ENCODE measurements at places on chromosomes 7 and 10.

- no peak overlapping the region for H3K4me3 ChIP-seq
- H3K27ac ChIP-seq = no peak overlapping the region
- H3K36me3 ChIP-seq = no peaks in the 10 kb centered on the region
- H3K4me1 ChIP-seq = no peaks in the 10 kb centered on the region
Observed at GRCh38 chr7:134089446-134089845, 37.7 kb upstream of the LRGUK start.

DNA sequence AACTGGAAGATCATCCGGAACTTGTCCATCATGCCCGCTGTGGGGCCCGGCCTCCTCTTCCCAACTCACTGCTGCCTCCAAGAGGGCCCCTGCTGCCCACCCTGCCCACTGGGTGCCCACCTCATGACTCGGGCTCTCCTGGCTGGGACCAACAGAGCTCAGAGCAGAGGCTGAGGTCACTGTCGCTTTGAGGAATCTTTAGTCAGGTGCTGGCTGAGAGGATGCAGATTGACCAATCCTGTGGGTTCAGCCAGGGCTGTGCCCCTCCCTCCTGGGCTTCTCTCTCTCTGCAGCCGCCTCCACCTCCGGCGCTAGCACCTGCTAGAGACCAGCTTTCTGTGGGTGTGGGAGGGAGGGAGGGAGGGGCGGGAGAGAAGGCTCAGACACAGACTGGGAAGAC is at the start of gene CALHM1:
Gene CALHM1, minus strand, starts transcription at position 181 of the 400 bp plus-strand sequence. Its CDS starts 149 bp downstream, at position 32.
- H3K4me1 ChIP-seq = peaks cover 22% of the 10 kb centered on the region
- no peak within 1 kb of the TSS for H3K27ac ChIP-seq
- no peak for DNase-seq
- no peak within 1 kb of the TSS for H3K4me3 ChIP-seq

GRCh38 chr10:34522546-34522945 is 292.6 kb downstream of the PARD3 start:
- H3K27ac ChIP-seq = no peak overlapping the region
- no peaks in the 10 kb centered on the region for H3K4me1 ChIP-seq
- H3K27me3 ChIP-seq = no peaks in the 10 kb centered on the region

DNA sequence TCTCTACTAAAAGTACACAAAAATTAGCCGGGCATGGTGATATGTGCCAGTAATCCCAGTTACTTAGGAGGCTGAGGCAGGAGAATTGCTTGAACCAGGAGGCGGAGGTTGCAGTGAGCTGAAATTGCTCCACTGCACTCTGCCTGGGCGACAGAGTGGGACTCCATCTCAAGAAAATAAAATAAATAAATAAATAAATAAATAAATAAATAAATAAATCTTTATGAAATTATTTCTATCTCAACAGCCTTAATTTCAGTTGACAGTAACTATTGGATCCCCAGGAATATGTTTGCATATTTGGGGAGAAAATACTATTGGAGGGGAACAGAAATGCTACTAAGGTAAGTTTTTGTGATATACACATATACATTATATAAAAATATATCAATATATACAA is 20.0 kb downstream of the TMEM229A start:
- H3K4me1 ChIP-seq = no peaks in the 10 kb centered on the region
- H3K4me3 ChIP-seq = no peak overlapping the region
- no peaks in the 10 kb centered on the region for H3K36me3 ChIP-seq
- no peak overlapping the region for H3K27ac ChIP-seq
- no peak for DNase-seq

GRCh38 chr7:154685564-154685901 is 317.4 kb downstream of the PAXIP1 start:
- H3K4me1 ChIP-seq = no peaks in the 10 kb centered on the region
- no peak overlapping the region for H3K27ac ChIP-seq
- no peak for DNase-seq
- no peaks in the 10 kb centered on the region for H3K27me3 ChIP-seq

GRCh38 chr10:125161707-125162119 is 1.4 kb upstream of the CTBP2 start:
- no peak for DNase-seq
- peaks cover 42% of the 10 kb centered on the region for H3K27me3 ChIP-seq
- peaks cover 3% of the 10 kb centered on the region for H3K4me1 ChIP-seq
- H3K36me3 ChIP-seq = no peaks in the 10 kb centered on the region
- H3K27ac ChIP-seq = no peak overlapping the region
- no peak overlapping the region for H3K4me3 ChIP-seq

DNA sequence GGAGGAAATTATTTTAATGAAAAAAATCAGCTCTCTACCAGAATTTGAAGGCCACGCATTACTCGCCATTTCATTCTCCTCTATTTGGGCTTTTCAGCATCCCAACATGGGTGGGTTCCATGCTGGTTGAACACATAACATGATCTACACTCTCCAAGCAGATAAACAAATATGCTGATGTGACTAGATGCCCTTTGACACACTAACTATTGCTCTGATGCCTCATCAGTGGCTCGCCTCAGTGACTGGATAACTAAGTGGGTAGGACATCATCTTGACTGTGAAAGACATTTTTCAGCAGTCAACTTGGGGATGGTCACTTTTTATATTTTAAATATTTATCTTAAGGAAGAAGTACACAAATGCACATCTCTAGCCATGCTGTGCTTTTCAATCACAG is 113.9 kb upstream of the LAMB4 start:
- H3K27me3 ChIP-seq = no peaks in the 10 kb centered on the region
- H3K4me3 ChIP-seq = no peak overlapping the region
- H3K27ac ChIP-seq = no peak overlapping the region

- H3K27ac ChIP-seq = no peak overlapping the region
- H3K4me1 ChIP-seq = no peaks in the 10 kb centered on the region
- DNase-seq = no peak
- H3K36me3 ChIP-seq = no peaks in the 10 kb centered on the region
Observed at GRCh38 chr10:58820386-58820785, 307.7 kb downstream of the BICC1 start.

- H3K27ac ChIP-seq = no peak overlapping the region
- no peaks in the 10 kb centered on the region for H3K4me1 ChIP-seq
- H3K36me3 ChIP-seq = no peaks in the 10 kb centered on the region
- H3K4me3 ChIP-seq = no peak overlapping the region
Observed at GRCh38 chr10:70940834-70941568, 52.6 kb upstream of the PCBD1 start.

- peaks cover 35% of the 10 kb centered on the region for H3K36me3 ChIP-seq
- H3K4me3 ChIP-seq = no peak overlapping the region
- H3K27ac ChIP-seq = no peak overlapping the region
- H3K27me3 ChIP-seq = no peaks in the 10 kb centered on the region
- no peak for DNase-seq
- H3K4me1 ChIP-seq = no peaks in the 10 kb centered on the region
Observed at GRCh38 chr10:60200012-60200681, 189.5 kb downstream of the ANK3 start.

DNA sequence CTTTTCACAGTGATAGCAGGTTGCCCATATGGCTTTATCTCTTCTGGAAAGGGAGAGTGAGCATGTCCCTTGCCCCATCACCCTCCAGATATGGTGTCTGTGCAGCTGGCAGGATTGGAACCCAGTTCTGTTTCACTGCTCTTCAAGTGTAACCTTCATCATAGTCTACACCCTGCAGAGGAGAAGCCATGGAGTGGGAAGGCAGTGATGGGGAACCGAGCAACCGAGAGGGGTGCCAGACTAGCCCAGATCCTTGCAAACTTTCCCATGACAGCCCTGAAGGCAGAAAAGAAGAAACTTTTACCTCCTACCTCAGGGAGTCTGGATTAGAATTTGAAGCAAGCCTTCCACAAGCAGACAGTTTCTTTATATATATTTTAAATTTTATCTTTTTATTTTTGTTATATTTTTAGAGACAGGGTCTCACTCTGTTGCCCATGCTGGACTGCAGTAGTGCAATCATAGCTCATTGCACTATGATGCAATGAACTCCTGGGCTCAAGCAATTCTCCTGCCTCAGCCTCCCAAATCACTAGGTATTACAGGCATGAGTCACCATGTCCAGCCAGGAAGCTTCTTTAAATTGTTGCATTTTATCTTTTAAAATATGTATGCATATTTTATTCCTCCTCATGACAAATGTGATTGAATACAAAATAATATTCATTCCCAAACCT is 133.3 kb downstream of the KCNMA1 start:
- no peak for DNase-seq
- H3K4me1 ChIP-seq = no peaks in the 10 kb centered on the region
- no peaks in the 10 kb centered on the region for H3K27me3 ChIP-seq
- H3K4me3 ChIP-seq = no peak overlapping the region
- no peaks in the 10 kb centered on the region for H3K36me3 ChIP-seq

DNA sequence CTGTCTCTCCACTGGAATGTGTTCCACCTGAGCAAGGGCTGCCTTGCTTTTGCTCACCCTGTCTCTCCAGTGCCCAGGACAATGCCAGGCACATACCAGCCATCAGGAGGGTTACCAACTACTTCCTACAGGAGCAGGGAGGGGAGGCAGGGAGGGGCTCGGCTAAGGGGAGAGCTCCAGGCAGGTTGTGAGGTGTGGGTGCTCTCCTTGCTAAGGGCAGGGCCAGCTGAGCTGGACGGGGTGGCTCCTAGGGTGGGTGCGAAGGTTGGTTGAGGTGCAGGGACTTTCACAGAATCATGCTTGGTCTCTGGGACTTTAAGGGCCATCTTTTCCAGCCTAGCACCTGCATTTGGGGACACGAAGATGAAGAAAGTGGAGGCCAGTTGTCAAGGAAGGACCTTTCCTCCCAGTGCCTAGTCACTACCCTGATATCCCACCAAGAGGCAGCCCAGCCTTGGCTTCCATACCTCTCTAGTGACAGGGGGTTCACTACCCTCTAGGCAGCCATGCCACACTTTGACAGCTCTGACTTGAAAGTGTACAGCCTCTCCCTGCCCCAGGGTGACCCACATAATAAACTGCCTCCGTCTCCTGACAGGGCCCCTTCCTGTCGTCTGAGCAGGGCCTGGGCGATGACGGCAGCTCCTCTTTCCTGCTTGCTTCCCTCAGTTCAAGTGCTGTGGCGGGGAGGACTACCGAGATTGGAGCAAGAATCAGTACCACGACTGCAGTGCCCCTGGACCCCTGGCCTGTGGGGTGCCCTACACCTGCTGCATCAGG is 46.5 kb downstream of the TSPAN15 start:
- H3K4me3 ChIP-seq = no peak overlapping the region
- H3K27ac ChIP-seq = no peak overlapping the region
- no peaks in the 10 kb centered on the region for H3K36me3 ChIP-seq
- no peaks in the 10 kb centered on the region for H3K27me3 ChIP-seq
- peak; percentile 49 for DNase-seq
- peaks cover 20% of the 10 kb centered on the region for H3K4me1 ChIP-seq

DNA sequence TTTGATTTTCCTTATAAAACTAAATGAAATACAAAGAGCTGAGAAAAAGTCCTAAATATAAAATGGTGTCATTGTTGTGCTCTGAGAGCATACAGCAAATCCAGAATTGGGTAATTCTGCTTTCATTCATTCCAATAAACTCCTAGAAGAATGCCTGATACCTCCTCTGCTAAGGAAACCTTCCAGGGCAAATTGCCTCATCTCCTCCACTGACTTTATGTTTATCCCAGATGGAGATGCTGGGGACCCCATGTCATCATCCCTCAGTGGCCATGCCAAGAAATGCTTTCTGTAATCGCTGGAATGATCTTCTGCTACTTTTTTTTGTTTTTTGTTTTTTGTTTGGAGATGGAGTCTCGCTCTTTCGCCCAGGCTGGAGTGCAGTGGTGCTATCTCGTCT is 119.3 kb upstream of the PRKCQ start:
- H3K4me1 ChIP-seq = no peaks in the 10 kb centered on the region
- H3K27ac ChIP-seq = no peak overlapping the region
- no peak overlapping the region for H3K4me3 ChIP-seq
- H3K27me3 ChIP-seq = no peaks in the 10 kb centered on the region

GRCh38 chr7:36820527-36821170 is 96.4 kb upstream of the AOAH start:
- no peak overlapping the region for H3K4me3 ChIP-seq
- no peaks in the 10 kb centered on the region for H3K4me1 ChIP-seq
- H3K27me3 ChIP-seq = no peaks in the 10 kb centered on the region
- H3K36me3 ChIP-seq = no peaks in the 10 kb centered on the region
- no peak overlapping the region for H3K27ac ChIP-seq

GRCh38 chr7:50653126-50653864 is 88.1 kb upstream of the DDC start:
- no peaks in the 10 kb centered on the region for H3K27me3 ChIP-seq
- H3K36me3 ChIP-seq = no peaks in the 10 kb centered on the region
- H3K27ac ChIP-seq = no peak overlapping the region

- H3K27ac ChIP-seq = no peak overlapping the region
- H3K36me3 ChIP-seq = no peaks in the 10 kb centered on the region
- peaks cover 3% of the 10 kb centered on the region for H3K27me3 ChIP-seq
- H3K4me3 ChIP-seq = no peak overlapping the region
Observed at GRCh38 chr10:61028861-61029361, 84.9 kb upstream of the RHOBTB1 start.

DNA sequence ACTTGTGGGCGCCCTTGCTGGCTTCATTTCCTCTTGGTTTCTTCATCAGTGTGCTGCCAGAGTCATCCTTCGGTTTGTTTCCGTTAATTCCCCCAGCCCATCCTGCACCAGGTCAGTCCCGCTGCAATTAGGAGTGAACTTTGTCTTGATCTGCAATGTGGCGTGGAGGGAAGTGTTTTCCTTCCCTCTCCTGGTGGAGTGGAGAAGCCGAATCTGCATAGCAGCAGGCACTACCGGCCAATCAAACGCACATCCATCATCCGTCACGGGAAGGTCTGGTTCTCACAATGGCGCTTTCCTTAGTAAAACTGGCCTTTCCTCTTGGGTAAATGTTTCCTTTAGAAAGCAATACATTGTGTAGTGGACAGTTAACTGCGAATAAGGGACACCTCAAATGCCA is 337.5 kb downstream of the CXCL12 start:
- no peaks in the 10 kb centered on the region for H3K4me1 ChIP-seq
- H3K36me3 ChIP-seq = no peaks in the 10 kb centered on the region
- no peaks in the 10 kb centered on the region for H3K27me3 ChIP-seq
- no peak overlapping the region for H3K4me3 ChIP-seq

GRCh38 chr7:105559926-105560325 is 21.4 kb downstream of the EFCAB10 start:
- H3K36me3 ChIP-seq = peaks cover 52% of the 10 kb centered on the region
- no peaks in the 10 kb centered on the region for H3K4me1 ChIP-seq
- no peak overlapping the region for H3K4me3 ChIP-seq
- no peak for DNase-seq

GRCh38 chr7:118492466-118492865 is 268.0 kb downstream of the ANKRD7 start:
- no peak for DNase-seq
- H3K4me1 ChIP-seq = no peaks in the 10 kb centered on the region
- no peaks in the 10 kb centered on the region for H3K36me3 ChIP-seq
- no peak overlapping the region for H3K4me3 ChIP-seq
- H3K27me3 ChIP-seq = no peaks in the 10 kb centered on the region
